ENCODE measurements at places on chromosomes 5 and 9.

DNA sequence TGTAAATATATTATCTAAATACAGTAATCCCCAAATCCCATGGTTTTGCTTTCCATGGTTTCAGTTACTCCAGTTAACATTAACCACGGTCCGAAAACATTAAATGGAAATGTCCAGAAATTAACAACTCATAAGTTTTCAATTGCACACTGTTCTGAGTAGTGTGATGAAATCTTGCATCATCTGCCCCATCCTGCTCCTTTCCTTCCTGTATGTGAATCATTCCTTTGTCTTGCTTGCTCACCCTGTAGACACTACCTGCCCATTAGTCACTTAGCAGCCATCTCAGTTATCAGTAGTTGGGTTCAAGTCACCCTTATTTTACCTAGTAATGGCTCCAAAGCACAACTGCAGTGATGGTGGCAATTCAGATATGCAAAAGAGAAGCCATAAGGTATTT lies 1568.5 kb upstream of the WWC1 start:
- DNase-seq, result no peak

- no peak for DNase-seq
Observed at GRCh38 chr5:111699324-111699723, 57.7 kb downstream of the NREP start.

GRCh38 chr9:935348-935965 lies 41.0 kb upstream of the DMRT3 start:
- no peak for DNase-seq

DNA sequence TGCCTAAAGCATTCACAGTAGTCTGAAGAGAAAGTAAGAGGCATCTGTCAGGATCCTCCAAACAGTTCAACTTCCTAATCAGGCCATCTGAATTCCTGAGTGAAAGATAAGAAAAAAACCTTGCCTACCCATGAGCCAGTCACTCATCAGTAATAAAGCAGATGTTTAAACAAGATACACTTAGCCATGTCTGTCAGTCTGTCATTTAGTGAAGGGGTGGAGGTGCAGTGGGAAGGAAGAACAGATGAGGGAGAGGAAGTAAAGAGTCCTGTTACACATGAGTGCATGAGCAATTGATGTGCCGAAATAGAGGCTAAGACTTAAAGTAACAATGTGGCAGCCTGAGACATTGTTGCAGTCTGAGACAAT lies 29.9 kb upstream of the DMRTA1 start:
- no peak for DNase-seq

- DNase-seq, result no peak
Observed at GRCh38 chr5:2044041-2044440, 161.3 kb upstream of the IRX4 start.

GRCh38 chr9:18502546-18502945 lies 28.6 kb downstream of the ADAMTSL1 start:
- no peak for DNase-seq

DNA sequence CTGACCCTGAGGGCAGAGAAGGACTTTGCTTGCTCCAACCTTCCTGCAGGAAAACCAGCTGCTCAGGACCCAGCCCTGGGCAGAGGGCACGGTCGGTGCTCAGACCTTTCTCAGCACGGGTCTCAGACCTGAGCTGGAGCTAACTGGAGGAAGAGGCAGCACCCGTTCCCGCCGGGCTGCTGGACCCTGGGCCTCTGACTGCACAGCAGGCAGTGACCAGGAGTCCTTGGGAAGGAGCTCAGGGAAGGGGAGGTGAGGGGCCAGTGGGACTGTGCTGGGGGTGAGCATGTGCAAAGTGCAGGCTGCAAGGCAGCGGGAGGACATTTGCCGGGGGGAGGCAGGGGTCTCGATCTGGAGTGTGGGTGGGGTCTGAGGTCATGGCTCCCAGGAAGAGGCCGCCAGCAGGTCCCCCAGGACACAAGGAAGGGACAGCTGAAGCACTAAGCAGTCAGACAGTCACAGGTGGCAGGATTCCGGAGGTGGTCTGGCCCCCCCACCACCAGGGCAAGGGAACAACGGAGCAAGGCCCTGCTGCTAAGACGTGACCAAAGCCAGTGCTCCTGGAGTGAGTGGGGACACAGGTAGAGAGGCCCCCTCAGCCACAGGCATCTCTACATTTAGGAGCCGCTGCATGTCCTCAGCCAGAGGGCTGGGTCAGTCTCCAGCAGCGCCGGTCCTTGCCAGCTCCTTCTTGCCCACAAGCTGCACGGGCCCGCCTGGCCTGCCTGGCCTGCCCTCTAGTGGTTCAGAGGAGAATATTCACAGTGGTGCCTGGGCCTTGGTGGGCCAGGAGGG lies 4.8 kb upstream of the DPM2 start:
- no peak for DNase-seq

GRCh38 chr5:67577424-67577823 lies 380.8 kb upstream of the CD180 start:
- DNase-seq, result no peak

DNA sequence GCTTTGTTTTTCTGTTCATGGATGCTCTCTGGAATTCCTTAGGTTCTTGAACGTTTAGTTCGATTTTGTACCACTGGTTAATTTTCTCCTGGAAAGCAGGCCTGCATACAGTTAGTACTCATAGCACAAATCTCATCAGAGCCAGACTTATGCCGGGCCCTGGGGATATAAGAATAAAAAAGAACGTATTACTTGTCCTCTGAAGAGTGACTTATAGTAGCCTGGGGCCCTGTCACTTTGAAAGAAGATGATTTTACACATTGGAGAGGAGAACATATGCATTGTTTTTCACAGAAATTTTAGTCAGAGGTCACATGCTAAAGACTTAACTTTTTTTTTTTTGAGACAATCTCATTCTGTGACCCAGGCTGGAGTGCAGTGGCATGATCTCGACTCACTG lies 50.3 kb downstream of the ZNF462 start:
- no peak for DNase-seq

DNA sequence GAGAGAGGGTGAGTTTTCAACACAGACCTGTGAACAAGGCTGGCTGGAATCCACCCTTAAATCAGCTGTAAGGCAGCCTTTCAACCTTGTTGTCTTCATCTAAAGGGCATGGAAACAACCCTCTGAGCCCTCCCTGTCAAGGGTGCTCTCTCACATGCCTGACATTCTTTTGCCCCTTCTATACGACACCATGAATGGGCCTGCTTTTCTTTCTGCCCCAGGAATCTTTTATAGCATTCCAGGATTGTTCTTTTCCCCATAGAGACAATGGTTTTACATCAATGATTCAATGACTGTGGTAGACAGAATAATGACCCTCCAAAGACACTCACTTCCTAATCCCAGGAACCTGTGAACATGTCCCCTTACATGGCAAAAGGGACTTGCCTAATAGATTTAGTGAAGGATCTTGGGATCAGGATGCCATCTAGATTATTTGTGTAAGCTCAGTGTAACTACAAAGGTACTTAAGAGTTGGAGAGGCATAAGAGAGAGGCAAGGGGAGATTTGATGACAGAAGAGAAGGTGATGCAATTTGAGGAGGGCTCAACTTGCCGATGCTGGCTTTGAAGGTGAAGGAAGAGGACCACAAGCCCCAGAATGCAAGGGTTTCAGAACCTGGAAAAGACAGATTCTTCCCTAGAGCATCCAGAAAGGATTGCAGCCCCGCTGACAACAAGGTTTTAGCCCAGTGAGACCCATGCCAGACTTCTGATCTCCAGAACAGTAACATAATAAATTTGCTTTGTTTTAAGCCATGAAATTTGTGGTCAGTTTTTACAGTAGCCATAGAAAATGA lies 29.2 kb upstream of the HMHB1 start:
- no peak for DNase-seq

GRCh38 chr9:137190315-137190856 lies 1.9 kb downstream of the SSNA1 start:
- no peak for DNase-seq

GRCh38 chr5:129103397-129103796 lies 8.8 kb downstream of the ISOC1 start:
- no peak for DNase-seq

GRCh38 chr5:51138164-51138563 lies 245.1 kb upstream of the ISL1 start:
- DNase-seq, result no peak

DNA sequence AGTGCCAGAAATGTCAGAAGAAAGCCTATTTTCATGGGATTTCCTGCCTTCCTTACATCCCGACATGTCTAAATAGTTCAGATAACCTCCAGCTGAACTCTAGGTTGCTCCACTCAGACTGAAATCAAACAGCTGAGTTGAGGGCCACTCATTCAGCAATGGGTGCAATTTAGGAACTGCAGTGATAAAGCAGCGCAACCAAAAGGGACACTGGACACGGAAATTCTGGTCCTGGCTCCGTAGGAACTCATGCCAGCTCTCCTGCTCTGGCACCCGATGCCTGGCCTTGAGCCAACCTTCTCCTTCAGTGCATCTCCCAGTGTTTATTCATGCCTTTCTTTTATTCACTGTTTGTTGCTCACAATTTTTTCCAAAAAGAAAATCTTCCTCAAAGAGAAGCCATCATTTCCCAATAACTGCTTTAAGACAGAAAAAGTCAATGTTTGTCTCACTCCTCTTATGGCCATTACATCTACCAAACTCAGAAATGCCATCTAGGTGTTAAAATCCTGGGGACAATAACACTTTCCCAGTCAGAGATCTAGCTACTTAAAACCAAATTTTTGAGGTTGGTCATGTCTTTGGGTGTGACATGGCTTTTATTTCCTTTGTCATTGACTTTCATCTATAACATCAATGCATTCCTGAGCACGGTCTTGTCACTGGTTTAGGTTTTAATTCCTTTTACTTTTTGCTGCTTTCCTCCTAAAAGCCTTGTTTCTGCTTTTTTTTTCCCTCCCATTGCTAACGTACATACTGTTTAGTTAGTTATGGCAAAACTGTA lies 126.9 kb downstream of the PDE4D start:
- DNase-seq, result no peak

GRCh38 chr5:160030631-160031377 lies 21.9 kb downstream of the TTC1 start:
- no peak for DNase-seq

- no peak for DNase-seq
Observed at GRCh38 chr5:84249918-84250630, 134.6 kb downstream of the EDIL3 start.

DNA sequence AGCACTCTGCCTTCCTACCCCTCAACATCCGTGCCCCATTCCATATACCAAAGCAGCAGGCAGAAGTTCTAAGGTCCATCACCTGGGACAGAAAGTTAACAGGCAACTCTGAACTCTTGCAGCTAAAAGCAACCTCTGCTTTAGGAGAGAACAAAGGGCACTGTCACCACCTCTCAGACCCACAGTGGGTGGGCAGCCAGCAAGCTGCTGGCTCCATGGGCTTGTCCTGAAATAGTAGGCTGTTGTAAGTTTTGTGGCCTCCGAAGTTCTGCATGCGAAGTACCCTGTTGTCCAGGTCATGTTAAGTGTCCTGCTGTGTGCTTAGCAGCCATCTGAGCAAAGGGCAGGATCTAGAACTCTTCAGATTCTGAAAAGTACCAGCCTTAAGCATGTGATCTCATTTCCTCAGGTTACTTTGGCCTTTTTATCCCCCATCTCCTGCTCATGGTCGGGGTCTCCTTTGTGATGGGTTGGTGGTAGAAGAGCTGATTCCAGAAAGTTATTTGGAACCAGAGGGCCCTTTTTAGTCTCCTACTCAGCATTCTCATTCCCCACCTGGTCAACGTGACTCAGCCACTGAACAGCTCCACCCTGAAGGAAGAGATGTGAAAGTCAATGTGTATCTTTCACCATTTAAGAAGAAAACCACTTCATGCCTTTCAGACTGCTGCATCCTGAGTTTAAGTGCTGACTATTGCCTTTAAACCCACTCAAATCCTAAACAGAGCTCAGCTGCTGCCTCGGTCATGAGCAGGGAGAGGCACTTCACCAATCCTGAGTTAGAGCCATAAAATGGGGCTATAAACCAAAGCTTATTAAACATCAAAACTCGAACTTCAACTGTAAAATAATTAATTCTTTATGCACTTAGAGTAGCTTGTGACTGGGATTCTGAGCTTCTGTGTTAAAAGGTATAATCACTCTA lies 121.4 kb downstream of the DPYSL3 start:
- DNase-seq, result no peak

DNA sequence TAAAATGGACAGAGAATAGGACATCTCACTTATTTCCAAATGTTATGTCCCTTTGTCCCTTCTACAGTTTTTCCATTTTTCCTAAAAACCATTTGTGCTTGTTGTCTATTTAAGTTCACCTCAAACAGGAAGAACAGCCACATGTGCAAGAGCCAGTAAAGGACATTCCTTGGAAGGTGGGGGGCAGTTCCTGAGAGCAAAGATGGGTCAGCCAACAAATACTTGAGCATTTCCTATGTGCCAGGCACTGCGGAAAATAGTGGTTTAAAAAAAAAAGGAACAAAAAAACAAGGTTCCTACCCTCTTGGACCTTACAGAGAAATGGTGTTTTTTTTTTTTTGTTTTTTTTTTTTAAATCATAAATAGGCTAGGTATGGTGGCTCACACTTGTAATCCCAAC lies 26.8 kb downstream of the ANP32B start:
- DNase-seq, result no peak

- no peak for DNase-seq
Observed at GRCh38 chr5:66454186-66455078, 141.8 kb upstream of the MAST4 start.

DNA sequence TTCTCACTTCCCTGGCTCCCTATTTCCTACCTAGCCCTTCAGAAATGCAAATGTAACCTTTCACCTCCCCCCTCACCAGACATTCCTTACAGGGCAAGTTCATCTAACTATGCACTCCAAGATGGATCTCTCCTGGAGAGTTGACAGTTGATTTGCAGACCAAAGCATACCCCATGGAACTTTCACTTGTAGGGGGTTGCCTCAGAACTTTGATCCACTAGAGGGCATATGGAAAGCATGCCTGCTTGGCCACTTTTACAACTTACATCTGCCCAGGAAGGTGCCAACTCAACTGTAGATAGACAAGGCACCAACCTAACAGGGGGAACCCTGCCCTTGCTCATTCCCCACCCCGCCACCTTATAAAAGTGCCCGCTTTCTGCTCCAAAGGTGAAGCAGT lies 187.8 kb downstream of the NXNL2 start:
- DNase-seq, result no peak

GRCh38 chr9:111034898-111035539 lies 3.3 kb downstream of the LPAR1 start:
- no peak for DNase-seq

All from right renal pelvis (tissue), 4 donors.